ENCODE measurements at places on chromosomes 3 and 15.

GRCh38 chr3:77718311-77718710 is 678.4 kb downstream of the ROBO2 start:
- DNase-seq, result no peak

DNA sequence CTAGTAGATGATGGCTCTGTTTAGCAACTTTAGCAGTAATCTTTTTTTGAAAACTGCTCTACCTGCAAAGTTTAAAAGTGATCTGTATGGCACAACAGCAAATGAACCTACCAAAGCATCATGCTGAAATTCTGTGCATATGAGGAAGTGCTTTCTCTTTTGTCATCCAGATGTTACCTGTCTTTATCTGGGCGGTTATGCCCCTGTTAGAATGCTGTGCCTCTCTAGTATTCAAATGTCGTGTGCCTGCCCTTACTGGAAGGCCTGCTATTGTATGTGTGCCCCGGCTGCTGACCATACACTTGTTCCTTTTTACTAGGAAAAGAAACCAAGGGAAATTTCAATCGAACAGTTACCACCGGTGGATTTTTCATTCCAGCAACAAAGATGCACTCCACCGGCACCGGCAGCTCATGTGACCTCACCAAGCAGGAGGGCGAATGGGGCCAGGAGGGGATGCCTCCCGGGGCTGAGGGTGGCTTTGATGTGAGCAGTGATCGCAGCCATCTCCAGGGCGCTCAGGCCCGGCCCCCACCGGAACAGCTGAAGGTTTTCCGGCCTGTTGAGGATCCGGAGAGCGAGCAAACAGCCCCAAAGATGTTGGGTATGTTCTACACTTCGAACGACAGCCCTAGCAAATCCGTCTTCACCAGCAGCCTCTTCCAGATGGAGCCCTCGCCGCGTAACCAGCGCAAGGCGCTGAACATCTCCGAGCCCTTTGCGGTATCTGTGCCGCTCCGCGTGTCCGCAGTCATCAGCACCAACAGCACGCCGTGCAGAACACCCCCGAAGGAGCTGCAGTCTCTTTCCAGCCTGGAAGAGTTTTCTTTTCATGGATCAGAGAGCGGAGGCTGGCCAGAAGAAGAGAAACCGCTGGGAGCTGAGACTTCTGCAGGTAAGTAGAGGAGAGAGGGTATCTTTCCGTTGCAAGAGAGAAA is 61.6 kb downstream of the TMEM39A start:
- no peak for DNase-seq

DNA sequence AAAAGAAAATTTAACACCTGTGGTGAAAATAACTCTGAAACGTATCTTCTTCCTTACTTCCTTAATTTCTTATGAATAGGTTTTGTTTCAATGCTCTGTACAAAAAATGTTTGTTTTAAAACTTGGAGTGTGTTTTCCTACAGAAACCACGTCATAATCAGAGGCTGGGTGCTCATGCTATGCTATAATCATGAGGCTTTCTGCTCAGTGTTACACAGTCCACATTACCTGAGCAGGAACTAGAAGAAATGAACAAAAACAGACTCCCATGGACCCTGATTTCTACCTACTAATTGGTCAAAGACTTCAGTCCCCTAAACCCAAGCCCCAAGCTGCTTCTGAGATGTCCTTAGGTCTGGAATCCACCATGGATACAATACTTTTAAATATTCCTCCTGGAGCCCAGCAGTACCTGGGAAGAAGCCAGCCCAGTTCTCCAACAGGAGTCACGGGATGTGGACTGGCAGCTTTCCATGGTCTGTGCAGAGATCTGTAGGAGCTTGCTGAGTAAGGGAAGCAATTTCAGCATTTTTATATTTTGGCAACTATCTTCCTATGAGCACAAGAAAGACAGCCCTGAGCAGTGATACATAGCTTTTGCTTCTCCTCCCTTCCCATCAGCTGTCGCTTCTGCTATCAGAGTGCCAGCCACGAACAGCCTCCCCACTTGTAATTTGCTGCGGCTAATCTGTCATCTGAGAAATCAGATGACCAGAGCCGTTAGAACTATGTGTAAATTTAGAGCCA is 65.6 kb downstream of the WDR72 start:
- DNase-seq, result no peak

DNA sequence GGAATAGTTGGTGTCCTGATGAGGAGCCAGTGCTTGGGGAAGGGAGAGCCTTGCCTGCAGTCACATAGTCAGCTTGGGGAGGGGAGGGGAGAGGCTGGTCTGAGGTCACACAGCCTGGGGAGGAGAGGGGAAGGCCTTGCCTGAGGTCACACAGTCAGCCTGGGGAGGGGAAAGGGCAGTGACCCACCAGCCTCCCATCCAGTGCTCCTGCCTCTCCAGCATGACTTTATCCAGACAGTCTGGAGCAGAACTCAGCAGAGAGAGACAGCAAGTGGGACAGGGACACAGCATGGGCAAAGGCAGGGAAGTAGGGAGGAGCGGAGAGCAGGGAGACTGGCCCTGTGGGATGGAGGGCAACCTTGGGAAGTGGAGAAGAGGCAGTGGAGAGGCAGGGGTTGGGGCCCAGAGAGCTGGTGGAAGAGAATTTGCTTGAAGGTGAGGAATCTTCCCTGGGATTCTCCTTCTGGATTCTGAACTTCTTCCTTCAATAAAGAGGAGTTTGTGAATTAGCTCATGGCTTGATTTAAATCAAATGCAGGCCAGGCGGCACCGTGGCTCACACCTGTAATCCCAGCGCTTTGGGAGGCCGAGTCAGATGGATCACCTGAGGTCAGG is 64.5 kb downstream of the CORO2B start:
- DNase-seq, result no peak

GRCh38 chr15:49179433-49180190 is 9.6 kb downstream of the GALK2 start:
- DNase-seq, result no peak

DNA sequence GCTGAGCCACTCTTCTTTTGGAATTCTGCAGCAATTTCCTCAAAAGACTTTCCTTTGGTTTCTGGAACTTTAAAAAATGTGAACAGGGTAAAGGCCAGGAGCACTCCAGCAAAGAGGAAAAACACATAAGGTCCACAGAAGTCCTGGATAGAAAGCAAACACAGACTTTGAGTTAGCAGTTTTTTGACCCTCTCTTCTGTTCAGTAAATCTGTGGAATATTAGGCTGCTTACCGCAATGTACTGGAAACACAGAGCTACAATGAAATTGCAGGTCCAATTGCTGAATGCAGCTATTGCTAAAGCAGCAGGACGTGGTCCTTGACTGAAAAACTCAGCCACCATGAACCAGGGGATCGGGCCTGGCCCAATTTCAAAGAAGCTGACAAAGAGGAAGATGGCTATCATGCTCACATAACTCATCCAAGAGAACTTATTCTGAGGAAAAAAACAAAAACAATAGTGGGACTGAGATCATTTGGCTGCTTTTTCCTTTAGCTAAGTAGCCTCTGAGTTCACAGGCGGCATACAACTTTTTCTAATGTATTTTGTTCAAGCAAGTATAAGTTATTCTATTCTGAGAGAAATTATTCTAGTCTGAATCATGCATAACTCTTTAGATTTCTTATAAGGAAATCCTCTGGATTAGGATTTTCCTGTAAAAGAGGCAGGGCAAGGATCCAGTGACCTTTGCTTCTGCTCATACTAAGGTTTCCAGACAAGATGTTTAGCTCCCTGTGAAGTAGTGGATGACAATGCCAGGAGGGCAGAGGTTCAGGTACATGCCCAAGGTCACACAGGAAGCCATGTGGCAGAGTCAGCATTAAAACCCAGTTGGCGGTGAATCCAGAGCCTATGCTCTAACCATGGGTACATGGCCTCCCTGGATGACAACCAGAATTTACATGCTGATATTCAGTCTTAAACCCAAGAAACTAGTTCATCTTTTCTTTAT is 28.3 kb downstream of the SLC2A2 start:
- DNase-seq, result no peak

GRCh38 chr3:184631472-184631861 is 69.9 kb downstream of the EPHB3 start:
- no peak for DNase-seq

- no peak for DNase-seq
These were observed 306.0 kb upstream of the GBE1 start for GRCh38 chr3:82067420-82067819.

- no peak for DNase-seq
These were observed 89.0 kb upstream of the ANKRD34C start for GRCh38 chr15:79193549-79193948.

DNA sequence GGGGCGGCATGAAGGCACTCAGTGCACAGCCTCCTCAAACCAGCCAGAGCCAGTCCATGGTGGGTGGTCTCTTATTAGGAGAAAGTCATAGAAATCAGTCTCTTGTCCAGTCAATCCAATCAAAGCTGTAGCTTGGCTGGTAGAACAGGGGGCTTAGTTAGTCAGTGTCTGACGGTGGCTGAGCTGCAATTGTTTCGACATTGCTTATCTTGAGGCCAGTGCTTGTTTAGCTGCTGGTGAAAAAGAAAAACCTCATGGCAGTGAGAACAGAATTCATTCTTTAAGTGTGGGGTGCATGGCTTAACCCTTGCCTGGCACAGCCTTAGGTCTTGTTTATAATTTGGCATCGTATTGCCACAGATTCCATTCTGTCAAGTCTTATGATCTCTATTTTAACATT is 53.9 kb downstream of the FGD5 start:
- DNase-seq, result no peak

- DNase-seq, result no peak
These were observed 33.1 kb upstream of the EIF5A2 start for GRCh38 chr3:170941551-170941950.

GRCh38 chr3:65083240-65083639 is 395.4 kb upstream of the ADAMTS9 start:
- DNase-seq, result no peak

DNA sequence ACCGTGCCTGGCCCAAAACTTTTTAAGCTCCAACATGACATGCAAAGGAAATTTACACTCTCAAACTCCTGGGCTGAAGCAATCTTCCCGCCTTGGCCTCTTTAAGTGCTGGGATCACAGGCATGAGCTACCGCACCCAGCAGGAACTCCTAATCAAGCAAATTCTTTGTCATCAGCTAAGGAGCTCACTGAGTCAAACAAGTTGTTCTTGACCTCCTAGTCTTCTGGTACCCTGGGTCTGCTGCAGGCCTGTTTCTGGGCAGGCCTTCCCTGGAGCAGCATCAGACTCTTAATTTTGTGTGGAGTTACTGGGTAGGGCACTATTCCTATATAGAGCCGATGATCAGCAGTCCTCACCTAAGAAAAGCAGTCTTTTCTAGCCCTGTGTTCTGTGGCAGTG is 68.4 kb upstream of the FLNB start:
- DNase-seq, result no peak

DNA sequence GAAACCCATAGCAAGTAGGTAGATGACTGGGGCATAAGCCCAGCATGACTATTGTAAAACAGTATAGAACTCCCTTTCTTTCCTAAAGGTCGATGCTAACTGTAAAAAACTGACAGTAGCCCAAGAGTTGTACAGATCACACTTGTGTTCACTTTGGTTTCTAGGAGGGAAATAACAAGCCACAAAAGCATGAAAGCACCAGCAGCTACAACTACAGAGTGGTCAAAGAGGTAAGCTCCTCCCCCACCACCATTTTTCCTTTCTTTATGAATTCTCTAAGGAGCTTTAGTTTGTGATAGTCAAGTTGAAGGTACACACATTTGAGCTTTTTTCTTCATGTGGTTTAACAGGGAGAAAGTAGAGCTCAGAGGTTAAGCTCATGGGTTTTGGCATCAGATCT is 191.0 kb downstream of the ITPR1 start:
- DNase-seq, result no peak
